ENCODE measurements at places on chromosomes 16 and 17.

GRCh38 chr17:49986396-49987289 lies 8.4 kb downstream of the DLX3 start:
- no peak for DNase-seq

DNA sequence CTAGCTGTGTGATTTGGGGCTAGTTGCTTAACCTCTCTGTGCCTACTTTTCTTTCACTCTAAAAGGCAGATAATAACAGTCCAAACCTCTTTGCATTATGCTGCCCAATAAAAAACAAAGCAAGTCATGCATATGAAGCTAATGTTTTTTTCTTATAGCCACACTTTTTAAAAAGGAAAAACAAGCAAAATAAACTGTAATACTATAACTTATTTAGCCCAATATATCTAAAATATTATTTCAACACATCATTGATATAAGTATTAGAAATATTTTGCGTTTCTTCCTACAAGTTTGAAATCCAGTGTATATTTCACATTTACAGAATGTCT lies 22.4 kb downstream of the ANKRD40 start:
- no peak for DNase-seq

GRCh38 chr16:50537533-50538290 lies 10.5 kb upstream of the NKD1 start:
- DNase-seq: no peak

GRCh38 chr17:42759982-42760651 lies 910 bp upstream of the RAMP2 start:
- no peak for DNase-seq

GRCh38 chr16:35749253-35750141 lies 2290.1 kb downstream of the TP53TG3F start:
- DNase-seq: no peak

- DNase-seq: no peak
These were observed 4.4 kb downstream of the DLG4 start for GRCh38 chr17:7215136-7215638.

Measured in activated CD4-positive, alpha-beta T cell treated with anti-CD3 and anti-CD28 coated beads, Interleukin-2, amount 50 U/mL, for 1 hour (primary cell).